Pons (tissue), 1 donor: ENCODE measurements at places on chromosomes 4 and X.

DNA sequence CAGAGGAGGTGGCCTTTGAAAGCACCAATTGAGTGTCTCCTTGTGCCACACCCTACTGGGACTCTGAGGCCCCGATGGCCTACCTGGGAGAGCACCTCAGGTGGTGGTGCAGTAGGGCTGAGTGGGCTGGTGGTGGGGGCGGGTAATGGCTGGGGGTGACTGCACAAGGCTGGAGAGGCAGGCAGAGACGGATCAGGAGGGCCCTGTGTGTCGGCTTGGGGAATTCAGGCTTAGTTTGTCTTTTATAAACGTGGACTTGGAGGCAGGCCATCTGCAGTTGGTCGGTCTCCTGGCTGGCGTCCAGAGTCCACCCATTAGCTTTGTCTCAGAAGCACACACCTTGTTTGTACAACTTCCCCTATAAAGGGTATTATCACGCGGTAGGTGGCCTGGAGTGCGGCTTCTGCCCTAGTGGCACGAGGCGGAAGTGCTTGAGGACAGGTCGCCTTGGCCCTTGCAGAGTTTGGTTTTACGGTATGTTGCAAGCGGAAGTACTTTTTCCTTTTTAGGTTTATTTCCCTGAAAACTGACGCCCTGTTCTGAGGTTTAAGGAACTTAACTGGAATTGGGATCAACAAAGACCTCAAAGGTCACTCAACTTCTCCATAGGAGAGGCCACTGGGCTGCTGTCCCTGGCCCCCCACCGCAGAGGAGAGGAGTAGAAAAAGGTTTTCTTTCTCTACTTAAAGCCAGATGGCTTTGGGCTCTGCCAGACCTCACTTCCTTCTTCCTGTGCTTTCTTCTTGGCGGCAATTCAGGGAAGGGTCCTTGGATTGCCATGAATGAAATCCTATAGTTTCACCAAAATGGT lies 8.0 kb downstream of the TBC1D14 start:
- DNase-seq: peak; percentile 64

DNA sequence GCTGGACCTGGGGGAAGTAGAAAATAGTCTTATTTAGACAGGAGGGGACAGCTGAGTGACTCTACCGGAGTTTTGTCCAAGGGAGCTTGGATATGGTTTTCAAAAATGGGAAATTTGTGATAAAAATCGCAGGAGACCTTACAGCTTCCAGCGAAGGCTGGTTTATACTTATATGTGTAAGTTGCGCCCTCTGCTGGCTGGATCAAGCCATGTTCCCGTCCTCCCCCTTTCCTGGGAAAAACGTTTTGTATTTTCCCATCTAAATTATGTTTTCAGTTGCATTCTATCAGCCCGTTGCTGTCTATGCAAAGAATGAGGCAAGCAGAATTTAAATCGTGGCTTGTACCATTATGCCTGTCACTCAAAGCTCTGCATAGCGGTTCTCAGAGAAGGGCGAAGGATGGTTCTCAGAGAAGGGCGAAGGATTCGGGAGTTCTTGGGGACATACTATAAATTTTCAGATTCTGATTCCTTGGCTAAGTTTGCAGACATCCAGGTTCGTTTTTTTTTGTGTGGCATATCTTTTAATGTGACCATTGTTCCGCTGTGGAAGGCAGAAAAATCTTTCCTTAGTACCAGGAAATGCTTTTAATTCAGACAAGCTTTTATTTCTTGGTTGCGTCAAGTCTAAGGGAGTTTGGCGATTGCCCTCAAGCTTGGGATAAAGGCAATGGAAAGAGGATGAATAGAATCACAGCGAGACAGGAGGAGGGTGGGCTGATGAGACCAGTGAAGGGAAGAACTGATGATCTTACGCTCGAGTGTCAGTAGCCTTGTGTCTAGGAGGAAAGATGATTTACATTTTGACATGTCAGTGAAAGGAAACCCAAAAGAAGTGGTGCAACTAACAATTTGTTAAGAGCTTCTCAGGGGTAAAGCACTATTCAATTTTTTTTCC lies 128.5 kb upstream of the ARX start:
- DNase-seq: peak; percentile 28

- peak; percentile 93 for DNase-seq
These were observed 1.3 kb upstream of the FAT4 start for GRCh38 chr4:125313497-125313896.

- DNase-seq: no peak
These were observed 1.1 kb upstream of the EPGN start for GRCh38 chr4:74307170-74307569.

DNA sequence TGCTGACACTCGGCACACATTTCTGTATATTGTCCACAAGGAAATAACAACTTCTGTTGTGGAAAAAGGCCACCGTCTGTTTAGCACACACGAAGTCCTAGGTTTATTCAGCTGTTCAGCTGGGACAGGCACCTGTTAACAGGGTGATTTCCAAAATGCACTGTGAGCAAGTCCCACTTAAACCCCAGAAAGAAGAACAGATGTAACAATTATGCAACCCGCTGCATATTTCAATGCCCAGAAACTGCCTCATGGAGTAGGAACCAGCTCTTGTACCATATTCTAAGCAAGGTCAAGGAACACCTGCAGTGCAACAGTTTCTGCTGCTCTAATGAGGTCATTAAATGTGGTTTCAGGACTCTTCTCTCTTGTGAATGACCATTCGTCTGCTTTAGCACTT lies 77.1 kb downstream of the GEMIN8 start:
- no peak for DNase-seq

- no peak for DNase-seq
These were observed 138.8 kb upstream of the BANK1 start for GRCh38 chr4:101651778-101652177.

DNA sequence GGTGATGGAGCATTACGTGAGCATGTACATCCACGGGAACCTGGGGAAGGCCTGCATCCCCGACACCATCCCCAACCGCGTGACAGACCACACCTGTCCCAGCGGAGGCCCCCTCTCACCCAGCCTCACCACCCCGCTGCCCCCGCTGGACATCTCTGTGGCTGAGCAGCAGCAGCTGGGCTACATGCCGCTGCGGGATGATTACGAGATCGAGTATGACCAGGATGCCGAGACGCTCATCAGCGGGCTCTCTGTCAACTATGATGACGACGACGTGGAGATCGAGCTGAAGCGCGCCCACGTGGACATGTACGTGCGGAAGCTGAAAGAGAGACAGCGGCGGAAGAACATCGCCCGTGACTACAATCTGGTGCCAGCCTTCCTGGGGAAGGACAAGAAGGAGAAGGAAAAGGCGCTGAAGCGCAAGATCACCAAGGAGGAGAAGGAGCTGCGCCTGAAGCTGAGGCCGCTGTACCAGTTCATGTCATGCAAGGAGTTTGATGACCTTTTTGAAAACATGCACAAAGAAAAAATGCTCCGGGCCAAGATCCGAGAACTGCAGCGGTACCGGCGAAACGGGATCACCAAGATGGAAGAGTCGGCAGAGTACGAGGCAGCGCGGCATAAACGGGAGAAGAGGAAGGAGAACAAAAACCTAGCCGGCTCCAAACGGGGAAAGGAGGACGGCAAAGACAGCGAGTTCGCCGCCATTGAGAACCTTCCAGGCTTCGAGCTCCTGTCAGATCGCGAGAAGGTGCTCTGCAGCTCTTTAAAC lies 11.1 kb downstream of the TADA2B start:
- DNase-seq: no peak

- DNase-seq: no peak
These were observed 925.1 kb downstream of the PCDH7 start for GRCh38 chr4:31645236-31645635.

DNA sequence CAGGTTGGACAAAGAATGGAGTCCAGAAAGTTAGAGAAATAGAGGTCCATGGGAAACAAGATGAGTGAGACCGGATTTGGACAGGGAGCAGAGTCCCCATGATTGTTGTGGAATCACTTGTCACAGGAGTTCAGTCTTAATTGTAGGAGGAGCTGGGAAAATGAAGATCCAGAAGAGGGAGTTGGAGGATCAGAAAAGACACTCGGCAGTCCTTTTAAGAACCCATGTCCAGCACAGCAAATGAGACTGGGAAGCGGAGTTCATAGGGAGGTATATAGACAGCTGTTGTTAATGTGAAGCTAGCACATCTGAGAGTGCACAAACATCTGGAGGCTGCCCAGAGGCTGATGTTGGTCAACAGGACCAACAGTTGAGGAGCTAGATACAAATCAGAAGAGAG lies 111.4 kb upstream of the RXFP1 start:
- DNase-seq: no peak

DNA sequence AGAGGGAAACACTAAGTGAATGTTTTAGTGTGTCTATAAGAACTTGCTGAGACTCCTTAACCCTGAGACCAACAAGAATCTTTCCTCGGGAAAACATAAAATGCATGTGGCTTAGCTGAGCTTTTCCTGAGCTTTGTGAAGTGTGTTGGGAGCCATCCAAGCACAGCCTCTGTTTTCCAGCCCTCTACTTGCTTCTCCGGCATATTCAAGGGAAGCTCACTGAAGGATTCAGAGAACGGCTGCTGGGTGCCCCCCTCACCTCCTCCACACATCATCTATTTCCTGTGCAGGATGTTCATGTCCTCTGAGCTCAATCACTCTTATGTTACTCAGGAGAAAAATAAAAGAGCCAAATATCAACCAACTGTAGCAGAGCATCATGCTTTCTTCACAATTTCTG lies 492.1 kb downstream of the IL15 start:
- no peak for DNase-seq

- DNase-seq: no peak
These were observed 76.0 kb downstream of the CRMP1 start for GRCh38 chr4:5816851-5817375.

GRCh38 chrX:108122748-108123147 lies 31.2 kb downstream of the ATG4A start:
- no peak for DNase-seq

DNA sequence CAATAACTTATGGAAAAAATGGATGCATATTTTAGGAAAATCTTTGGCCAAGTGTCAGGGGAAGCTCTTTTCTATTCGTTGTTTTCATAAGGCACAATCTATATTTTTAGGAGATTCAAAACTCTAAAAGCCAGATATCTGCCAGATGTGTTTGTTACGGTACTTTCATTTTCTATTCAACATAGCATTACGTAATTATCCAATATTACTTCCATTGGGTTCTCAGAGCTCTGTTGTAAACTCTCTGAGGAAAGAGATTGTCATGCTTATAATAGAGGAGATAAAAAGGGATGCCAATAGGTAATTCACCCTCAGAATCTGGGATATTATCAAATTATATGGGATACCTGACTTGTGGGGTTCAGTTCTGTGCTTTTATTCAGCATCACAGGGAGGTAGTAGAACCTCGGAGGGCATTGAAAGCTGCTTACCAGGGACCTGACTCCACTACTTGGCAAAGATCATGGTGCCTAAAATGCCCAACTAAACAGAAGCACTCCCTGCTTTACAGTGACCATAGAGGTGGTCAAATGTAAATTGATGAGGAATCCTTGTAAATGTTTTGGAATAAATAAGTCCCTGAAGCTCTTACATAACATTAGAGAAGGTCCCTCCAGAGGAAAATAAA lies 32.9 kb upstream of the GC start:
- DNase-seq: no peak

- DNase-seq: no peak
These were observed 1064.0 kb upstream of the SLIT2 start for GRCh38 chr4:19187691-19188090.

- no peak for DNase-seq
These were observed 19.7 kb upstream of the RTL9 start for GRCh38 chrX:110338935-110339334.
